ENCODE measurements at places on chromosomes 13 and 19.

DNA sequence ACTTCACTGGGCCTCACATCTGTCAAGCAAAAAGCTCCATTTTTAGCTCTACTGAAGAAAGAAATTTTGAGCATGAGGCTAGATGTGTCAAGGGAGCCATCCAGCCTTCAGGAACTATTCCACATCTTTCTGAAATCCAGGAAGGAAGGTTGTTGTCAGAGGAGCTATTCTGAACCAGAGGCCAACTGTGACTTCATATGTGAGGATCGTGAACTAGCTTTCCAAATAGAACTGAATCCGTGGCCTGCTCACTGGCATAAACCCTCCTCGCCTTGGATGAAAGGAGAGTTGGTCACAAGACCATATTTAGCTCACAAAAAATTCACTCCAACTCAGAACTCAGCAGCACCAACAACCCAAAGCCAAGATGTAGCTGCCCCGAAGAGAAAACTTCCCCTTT is 195.8 kb downstream of the FOXO1 start:
- DNase-seq, result no peak

DNA sequence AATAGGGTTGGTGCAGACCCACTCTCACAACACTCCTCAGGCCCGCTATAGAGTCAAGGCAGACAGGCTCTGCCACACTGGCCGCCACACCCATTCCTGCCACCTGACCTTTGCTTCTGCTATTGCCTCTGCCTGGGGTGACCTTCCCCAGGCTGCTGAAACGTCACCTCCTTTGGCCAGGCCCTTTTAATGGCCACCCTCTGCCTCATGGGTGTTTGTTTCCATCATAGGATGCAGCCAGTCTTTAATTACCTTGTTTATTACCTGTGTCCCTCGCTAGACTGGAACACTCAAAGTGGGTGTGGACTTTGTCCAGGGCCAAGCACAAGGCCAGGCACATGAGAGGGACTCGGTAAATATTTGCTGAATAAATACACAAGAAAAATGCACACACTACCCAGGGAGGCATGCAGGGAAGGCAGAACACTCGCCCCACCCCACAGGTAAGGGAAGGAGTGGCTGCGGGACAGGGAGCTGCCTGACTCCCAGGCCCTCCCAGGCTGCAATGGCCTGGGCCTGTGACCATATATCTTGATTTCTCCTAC is 3.2 kb downstream of the LSM4 start:
- peak; percentile 73 for DNase-seq

- no peak for DNase-seq
Measured at GRCh38 chr13:33125821-33126570, 109.8 kb downstream of the KL start.

DNA sequence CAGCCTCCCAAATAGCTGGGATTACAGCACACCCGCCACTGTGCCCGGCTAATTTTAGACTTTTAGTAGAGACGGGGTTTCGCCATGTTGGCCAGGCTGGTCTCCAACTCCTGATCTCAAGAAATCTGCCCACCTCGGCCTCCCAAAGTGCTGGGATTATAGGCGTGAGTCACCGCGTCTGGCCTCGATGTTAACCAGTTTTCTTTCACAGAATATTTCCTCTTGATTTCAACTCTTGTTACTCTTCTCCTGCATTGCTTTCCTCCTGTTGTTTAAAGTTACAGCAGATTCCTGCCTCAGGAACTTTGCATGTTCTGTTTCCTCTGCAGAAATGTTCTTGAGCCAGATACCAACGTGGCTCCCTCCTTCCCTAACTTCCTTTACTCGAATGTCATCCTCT is 3.7 kb upstream of the PEX11G start:
- no peak for DNase-seq

GRCh38 chr19:46766569-46767317 is 20.5 kb upstream of the STRN4 start:
- DNase-seq, result peak; percentile 46

DNA sequence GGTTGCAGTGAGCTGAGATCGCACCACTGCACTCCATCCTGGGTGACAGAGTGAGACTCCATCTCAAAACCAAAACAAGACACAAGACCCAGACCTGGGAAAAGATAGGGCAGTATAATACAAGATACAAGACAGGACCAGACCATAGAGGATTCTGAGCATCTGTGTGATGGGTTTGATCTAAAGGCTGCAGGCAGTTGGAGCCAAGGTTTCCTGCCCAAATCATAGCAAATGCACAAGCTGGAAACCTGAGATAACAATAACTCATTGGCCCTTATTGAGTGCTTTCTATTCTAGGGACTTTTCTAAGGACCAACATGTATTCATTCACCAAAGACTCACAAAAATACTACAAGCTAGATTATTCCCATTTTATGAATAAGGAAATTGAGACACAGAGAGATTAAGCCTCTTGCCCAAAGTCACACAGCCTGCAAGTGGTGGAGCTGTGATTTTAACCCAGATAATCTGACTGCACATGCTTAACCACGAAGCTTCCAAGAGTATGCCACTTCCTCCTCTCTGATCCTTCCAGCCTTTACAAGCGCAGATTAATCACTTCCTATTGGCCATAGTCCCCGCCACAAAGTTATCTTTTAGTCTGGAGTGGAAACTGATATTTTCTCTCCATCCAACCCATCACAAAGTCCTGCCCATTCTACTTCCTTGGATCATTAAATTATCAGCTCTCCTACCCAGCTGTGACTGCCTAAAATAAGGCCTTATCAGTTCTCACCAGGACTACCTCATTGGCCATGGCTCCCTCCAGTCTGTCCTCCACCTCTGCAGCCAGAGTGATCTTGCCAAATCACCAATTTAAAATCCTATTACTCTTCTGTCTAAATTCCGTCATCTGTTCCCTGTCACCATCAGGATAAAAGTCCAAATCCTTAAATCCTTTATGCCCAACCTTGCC is 147.2 kb downstream of the FLT1 start:
- DNase-seq, result peak; percentile 12

GRCh38 chr13:101833671-101834070 is 381.2 kb downstream of the ITGBL1 start:
- no peak for DNase-seq

All from inflammatory macrophage (primary cell).